ENCODE measurements at places on chromosomes 6 and 20.

DNA sequence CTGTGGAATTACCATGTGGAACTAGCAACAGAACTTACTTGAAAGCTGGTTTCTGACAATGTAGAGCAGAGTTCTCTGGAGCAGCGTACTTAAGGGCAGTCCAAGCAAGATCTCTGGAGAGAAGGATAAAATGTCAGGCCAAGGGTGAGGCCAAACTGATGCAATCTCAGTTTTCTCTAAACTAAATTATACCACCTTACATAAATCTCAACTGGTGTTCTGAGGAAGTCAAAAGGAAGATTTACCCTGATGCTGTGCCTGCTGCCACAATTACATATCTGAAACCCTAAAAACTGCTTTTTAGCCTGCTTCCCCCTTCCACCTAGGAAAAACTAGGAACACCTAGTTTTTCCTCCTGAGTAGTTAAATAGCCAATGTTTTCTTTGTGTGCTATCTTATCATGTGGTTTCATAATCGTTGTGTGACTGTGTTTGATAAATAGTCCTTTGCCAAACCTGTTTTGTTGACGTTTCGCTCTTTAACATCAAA lies 28.1 kb downstream of the NCOA7 start:
- DNase-seq: no peak

- peak; percentile 77 for DNase-seq
Observed at GRCh38 chr20:57390604-57391438, at the start of gene RBM38. TSS of gene RBM38 (plus strand) at chr20:57391396. CDS start at chr20:57391582, 186 bp downstream.

DNA sequence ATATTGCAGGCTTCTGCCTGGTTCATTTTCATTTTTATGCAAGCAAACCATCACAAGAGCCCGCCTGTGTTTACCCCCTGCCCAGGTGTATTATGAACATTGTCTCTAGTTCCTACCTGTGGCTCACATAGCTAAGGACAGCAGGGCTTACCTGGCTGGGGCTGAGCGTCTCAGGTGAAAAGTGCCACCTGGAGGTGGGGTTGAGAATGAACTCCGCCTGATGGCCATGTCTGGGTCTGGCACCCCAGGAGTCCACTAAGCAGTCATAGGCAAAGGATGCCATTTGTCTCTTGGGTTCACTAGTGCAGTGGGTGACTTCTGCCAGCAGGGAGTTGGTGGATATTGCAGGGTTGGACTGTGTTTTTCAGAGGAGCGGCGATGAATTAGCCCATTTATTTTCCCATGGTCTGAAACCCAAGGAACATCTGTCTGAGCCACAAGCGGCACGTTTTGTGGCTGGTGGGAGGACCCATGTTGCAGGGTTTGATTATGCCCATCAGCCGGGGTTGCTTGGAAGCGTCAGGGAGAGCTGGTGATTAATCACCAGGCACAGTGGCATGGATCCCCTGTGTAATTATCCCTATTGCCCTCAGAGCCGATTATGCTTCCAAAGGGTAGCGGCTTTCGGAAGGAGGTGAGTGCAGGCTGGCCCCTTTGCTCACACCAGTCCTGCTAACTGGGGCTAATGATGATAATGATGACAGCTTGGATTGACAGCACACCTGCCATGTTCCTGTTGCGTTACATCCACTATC lies 92.1 kb downstream of the CDH26 start:
- no peak for DNase-seq

DNA sequence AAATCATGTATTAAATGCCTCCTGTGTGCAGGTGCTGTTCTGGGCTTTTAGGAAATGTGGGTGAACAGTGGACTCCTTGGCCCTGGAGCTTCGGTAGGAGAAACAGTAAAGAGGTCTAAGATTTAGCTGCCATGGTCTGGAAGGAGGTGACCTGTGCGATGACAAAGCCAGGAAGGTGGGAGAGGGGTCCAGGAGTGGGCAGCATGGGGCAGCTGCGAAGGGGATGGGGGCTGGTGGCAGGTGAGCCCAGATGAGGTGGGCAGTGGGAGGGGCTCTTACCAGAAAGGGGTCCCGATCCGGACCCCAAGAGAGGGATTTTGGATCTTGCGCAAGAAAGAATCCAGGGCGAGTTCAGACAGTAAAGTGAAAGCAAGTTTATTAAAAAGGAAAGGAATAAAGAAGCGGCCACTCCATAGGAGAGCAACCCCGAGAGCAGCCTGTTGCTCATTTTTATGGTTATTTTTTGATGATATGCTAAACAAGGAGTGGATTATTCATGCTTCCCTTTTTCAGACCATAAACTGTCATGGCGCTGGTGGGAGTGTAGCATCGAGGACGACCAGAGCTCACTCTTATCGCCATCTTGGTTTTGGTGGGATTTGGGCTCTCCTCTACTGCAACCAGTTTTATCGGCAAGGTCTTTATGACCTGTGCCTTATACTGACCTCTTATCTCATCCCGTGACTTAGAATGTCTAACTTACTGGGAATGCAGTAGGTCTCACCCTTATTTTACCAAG lies 38.7 kb downstream of the PRR18 start:
- no peak for DNase-seq

DNA sequence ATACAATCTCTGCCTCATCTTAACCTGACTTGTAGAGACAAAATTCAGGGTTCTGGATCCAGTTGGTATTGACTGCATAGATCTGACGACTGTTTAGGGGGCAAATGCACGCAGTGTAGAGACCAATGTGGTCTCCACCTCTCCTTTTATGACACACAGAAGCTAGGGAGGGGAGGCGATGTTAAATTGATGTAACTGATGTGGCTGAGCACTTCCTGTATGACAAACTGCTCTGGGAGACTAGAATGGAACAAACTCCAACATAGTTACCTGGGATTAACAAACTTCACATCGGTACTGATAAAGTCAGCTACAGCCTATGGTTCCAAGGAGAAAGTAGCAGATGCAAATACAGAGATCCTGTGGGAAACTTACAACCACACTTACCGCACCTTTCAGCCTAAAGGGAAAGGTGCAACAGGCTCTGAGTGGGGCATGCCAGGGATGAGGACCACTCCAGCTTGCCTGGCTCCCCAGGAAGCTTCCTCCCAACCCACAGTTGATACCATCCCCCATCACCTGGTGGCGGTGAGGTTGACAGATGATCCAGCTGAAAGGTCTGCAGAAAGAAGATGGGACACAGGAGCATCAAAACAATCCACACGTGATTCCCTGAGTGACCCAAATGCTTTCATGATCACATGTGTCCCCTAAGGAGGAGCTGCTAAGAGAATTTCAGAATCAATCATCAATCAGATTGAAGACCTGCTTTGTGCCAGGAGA lies 60.6 kb upstream of the MRPS10 start:
- no peak for DNase-seq

GRCh38 chr6:2035046-2035445 lies 210.4 kb downstream of the GMDS start:
- no peak for DNase-seq

DNA sequence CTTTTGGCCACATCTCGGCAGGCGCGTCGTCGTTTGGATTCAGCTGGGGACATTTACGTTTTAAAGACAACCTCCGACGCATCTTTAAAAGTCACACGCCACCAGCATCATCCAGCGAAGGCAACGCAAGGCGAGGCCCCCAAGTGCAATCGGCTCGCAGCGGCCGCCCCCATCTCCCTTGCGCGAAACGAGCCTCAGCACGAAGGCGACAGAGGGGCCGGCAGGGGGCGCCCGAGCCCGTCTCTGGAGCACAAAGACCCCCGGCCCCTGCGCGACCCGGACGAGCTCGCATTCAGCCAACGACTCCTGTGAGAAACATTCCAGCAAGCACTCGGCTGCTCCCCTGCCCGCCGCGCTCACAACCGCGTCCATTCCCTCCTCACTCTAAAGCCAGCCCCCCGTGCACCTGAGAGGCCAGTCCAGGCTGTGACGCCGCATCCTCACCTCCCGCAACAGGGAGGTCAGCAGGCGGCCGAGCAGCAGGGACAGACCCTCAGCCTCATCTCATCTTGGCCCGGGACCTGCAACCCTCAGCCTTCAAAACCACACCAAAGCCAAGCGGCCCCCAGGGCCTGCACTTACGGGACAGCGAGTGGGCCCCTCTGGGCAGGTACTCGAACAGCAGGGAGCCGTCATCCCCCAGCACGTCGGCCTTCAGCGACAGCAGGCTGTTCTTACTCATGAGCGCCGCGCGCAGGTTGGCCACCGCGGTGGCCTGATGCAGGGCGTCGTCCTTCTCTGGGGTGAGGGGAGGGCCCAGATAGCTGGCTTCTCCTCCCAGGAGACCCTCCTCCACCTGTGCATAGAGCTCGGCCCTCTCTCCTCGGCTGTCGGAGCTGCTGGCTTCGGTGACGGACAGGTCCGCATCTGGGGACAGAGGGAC lies 35.8 kb downstream of the SLC2A4RG start:
- no peak for DNase-seq

GRCh38 chr20:22925613-22925983 lies 109.5 kb upstream of the SSTR4 start:
- DNase-seq: no peak

DNA sequence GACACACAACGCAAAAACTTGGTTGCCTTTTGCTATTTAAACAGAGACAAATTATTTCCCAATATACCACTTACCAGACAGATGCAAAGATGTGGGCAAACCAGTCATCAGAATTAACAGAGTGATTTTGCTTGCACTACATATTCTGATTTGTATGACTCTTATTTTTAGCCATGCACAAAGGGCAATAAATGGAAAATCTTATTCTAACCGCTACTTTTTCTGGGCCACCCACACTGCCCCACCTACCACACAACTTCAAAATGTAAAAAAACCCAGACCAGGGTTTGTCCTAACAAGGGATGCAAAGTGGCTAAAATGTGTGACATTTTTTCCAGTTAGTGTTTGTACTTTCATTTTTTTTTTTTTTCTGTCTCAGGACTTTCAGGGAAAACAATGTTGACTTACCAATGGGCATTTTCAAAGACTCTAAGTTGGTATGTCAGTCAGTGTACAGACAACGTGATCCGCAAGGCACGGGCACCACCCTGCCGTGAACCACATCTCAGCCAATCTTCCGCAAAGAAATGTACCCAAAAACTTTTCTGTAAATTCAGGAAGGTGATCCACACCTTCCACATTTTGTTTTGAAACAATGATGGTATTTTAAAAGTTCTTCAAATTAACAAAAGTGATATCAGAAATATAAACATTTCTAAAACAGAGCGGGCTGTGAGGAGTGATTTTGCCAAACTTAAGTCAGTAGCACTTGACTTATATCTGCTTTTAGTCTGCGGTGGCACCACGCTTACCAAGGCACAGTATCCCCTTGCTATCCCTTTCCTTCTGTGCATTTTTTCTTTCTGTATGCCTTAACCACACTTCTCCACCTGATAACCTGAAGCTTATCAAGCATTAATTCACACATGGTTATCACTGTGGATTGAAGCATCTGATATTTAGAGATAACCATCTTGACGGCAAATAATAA lies 185.6 kb downstream of the GJA10 start:
- DNase-seq: no peak

- DNase-seq: no peak
Observed at GRCh38 chr6:160795721-160796120, 93.7 kb downstream of the PLG start.

DNA sequence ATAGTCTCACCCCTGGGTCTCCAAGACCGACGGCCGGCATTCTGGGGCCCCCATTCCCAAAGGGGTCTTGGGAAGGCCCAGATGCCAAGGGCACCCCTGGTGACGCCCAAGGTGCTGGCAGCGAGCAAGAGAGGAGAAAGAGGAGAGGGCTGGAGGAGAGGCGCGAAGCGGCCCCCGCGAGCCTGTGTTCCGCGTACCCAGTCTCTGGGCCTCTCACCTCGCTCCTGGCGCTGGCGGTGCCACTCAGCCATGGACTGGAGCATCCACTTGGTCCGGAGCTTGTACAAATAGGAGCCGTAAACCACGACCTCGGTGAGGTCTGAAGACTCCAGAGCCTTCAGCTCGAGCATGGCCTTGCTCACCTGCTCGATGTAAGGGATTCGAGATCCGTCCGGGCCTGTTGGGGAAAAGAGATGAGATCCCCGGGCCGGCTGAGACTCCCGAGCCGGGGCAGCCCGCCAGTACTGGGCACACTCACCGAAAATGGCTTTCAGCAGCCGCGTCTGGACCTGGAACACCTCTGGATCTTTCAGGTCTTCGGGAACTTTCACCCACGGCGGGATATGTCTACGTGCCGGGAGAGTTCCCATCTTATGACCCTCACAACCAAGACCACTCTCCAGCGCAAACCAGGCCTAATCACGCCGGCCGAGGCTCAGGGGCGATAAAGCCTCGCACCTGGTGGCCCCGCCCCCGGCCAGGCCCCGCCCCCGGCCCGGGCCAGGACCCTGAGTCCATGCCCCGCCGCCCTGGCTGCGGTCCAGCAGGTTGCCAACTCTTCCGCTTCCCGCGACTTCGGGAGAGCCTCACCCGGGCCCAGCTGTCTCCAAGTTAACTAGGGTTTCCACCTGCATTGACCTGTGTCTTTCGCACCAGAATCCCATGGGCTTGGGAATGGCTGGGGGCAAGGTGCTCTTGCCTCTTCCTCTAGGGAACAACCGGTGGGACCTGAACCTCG lies at the start of gene DPPA5:
TSS of gene DPPA5 (minus strand) at position 641 of the 958 bp plus-strand sequence. CDS start at position 590, 51 bp downstream.
- no peak for DNase-seq

GRCh38 chr20:17939622-17940223 lies 28.9 kb downstream of the SNX5 start:
- no peak for DNase-seq

GRCh38 chr20:63781181-63781580 lies 41.6 kb downstream of the SLC2A4RG start:
- DNase-seq: no peak

- DNase-seq: no peak
Observed at GRCh38 chr6:169825558-169826225, 74.3 kb downstream of the ERMARD start.

DNA sequence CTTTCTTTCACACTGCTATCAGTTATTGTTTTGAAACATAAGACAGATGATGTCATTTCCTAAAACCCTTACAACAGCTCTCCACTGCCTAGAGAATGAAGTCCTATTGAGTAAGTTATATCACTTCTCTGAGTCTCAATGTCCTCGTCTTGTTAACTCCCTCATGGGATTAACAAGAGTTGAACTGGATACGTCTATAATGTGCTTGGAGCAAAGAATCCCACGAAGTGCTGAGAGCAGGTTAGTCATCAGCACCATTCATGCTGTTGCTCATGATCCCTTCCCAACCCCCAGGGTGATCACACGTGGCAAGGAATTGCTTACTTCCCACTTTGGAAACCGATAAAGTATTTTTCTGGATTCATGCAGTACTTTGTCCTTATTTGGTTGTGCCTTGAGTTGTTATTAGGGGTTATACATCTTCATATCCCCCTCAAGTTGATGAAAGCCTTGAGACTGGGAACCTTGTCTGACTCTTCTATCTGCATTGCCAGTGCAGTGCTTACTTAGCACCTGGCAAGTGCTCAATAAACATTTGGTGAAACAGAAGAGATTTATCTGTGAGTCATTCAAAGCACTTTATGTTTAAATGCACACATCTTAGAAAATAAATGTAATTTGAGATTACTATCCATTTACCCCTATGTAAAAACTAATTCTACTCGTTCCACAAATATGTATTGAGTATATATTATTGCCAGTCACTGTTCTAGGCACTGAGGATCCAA lies 487.5 kb downstream of the EPM2A start:
- DNase-seq: no peak

DNA sequence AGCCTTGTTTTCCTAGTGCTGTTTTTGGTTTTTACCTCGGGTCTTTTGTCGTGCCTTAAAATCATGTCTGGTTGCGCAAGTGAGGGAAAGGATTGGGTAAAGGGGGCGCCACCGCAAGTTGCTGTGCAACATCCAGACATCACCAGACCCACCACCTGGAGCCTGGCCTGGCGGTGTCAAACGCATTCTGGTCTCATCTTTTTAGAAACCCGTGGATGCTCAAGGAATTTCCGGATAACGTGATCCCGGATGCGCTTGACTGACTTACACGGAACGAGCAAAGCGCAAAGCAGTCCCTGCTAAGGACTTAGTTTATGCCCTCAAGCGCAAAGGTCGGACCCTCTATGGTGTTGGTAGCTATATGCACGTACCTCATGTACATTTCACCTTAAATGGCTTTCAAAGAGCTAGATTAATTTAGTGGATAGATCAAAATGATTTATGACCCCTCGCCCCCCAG lies 105.2 kb downstream of the OR2B2 start:
- no peak for DNase-seq
